ENCODE measurements at places on chromosomes 16 and 17.
A peak's percentile ranks its signal among the peaks of the same experiment; 100 is the strongest.

DNA sequence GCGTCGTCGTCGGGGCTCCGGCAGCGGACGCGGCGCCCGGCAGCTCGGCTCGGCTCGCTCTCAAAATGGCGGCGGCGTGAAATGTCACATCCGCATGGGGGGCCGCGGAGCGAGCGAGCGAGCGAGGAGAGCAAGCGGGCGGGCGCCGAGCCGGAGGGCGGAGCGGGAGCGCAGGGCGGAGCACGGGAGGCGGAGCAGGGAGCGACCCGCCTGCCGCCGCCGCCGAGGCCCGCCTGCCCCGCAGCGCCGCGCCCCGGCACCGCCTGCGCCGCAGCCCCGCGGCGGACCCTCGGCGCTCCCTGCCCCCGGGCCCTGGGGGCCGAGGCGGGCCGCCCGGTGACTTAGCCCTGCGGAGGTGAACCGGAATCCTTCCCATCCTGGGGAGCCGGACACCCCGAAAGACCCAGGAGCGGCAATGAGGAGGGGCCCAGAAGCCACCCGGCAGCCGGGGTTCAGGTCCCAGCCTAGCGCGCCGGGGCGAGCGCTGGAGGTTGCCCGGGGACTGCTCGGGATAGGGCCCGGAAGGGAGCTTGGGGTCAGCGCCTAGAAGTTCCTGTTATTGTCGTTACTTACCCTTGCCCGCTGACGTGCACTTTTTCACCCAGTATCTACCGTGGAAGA is at the start of gene USP7:
USP7 (minus strand) TSS at position 86 of the 621 bp plus-strand sequence. CDS start 621 bp downstream, outside the sequence.
- DNase-seq, result peak; percentile 96

DNA sequence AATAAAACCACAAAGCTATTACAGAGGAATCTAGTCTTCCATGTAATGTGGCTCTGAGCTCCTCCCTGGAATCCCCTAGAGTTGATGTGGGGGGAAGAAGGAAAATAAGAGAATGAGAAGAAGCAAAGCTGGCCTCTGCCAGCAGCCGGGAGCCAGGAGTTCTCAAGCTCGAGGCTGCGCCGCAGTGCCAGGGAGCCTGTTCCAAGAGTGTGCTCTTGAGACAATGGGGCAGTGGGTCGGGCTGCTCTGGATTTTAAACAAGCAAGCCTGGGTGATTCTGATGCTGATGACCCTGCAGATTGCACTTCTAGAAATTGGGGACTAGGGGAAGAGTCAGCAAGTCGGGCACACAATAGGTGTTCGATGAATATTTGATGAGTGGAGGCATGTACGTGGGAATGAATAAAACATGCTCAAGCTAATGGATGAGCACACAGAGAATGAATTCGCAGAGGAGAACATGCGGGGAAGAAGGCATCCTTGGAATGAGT is 119.9 kb downstream of the CMIP start:
- DNase-seq, result peak; percentile 79

- DNase-seq, result peak; percentile 79
These were observed at the start of gene FOXF1 for GRCh38 chr16:86510465-86511261. TSS of gene FOXF1 (plus strand) at chr16:86510527. CDS start at chr16:86510570, 43 bp downstream.

DNA sequence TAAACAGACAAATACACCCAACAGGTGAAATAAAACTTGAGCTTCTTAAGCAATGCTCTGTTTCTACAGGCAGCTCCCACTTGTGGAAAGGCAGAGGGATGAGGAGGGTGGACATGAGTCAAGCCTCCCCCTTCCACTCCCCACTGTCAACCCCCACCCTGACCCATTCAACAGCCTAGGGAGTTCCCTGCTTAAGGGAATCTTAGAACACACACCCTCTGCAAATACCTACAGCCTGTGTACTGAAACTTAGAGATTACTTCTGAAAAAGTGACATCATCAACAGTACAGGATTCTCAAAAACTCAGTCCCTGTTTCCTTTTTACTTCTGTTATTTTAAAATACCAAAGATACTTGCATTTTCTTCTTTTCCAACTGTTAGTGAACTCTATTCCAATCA is 345.4 kb downstream of the SOX9 start:
- no peak for DNase-seq
